ENCODE measurements at places on chromosomes 3 and 15.

DNA sequence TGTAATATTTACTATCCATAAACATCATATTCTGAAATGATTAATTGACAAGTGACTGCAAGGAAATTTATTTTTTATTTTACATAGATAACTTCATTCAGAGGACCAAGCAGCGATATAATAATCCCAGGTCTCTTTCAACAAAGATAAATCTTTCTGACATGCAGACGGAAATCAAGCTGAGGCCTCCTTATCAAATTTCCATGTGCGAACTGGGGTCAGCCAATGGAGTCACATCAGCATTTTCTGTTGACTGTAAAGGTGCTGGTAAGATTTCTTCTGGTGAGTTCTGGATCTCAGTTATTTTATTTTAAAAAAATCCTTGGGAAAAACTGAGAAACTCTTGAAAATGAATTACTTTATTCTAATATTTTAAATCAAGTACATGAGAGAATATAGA lies 23.3 kb downstream of the SEC22A start:
- no peak for DNase-seq
- peaks cover 46% of the 10 kb centered on the region for H3K36me3 ChIP-seq
- H3K4me3 ChIP-seq, result no peak overlapping the region

GRCh38 chr15:45546789-45547188 lies 24.2 kb upstream of the SLC30A4 start:
- no peak overlapping the region for H3K4me3 ChIP-seq
- no peaks in the 10 kb centered on the region for H3K36me3 ChIP-seq
- no peak overlapping the region for H3K27ac ChIP-seq
- no peak for DNase-seq

- H3K27me3 ChIP-seq, result no peaks in the 10 kb centered on the region
- DNase-seq, result peak; percentile 90
- H3K27ac ChIP-seq, result peak overlapping the region; percentile 94
- H3K4me3 ChIP-seq, result peak overlapping the region; percentile 91
- H3K36me3 ChIP-seq, result peaks cover 2% of the 10 kb centered on the region
Measured at GRCh38 chr15:63600616-63601025, 3.4 kb downstream of the FBXL22 start.

DNA sequence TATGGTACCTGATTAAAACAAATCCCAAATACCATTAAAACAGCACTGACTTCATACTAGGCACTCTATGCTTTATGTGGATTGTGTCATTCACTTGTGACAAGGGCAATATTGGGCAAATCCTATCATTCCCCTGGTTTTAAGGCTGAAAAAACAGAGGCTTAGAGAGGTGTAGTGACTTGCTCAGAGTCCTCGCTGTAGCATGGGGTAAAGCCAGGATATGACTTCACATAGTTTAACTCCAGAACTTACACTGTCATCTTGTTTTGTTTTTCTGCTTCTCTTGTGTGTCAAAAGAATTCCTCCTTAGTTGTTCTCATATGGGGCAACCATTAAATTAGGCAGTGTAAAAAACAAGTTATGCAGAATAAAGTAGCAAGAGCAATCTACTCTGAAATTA lies 40.3 kb upstream of the ICE2 start:
- peak overlapping the region; percentile 11 for H3K27ac ChIP-seq
- H3K27me3 ChIP-seq, result no peaks in the 10 kb centered on the region
- peaks cover 41% of the 10 kb centered on the region for H3K4me1 ChIP-seq

DNA sequence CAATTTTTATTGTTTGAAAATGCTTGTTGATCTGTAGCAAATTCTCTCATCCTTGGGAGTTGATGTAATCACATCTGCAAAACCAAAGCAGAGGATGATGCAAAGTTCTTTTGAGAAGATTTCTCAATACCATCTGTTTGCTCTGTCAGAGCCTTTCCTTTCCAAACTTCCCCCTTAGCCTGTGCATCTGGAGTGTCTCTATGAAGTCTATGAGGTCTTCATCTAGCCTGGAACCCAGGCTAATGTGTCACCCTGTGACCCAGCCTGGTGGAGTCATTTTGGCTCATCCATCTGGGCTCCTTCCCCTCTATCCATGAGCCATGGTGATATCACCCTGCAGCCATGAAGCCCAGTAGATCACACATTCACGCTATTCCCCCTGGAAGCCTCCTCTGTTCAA lies 123.2 kb upstream of the SLC7A14 start:
- H3K27ac ChIP-seq, result no peak overlapping the region
- DNase-seq, result no peak
- peaks cover 24% of the 10 kb centered on the region for H3K27me3 ChIP-seq
- no peaks in the 10 kb centered on the region for H3K36me3 ChIP-seq
- no peak overlapping the region for H3K4me3 ChIP-seq

GRCh38 chr3:81658322-81658997 lies 103.0 kb downstream of the GBE1 start:
- H3K36me3 ChIP-seq, result no peaks in the 10 kb centered on the region
- no peaks in the 10 kb centered on the region for H3K27me3 ChIP-seq
- H3K4me1 ChIP-seq, result no peaks in the 10 kb centered on the region

- no peaks in the 10 kb centered on the region for H3K4me1 ChIP-seq
- no peaks in the 10 kb centered on the region for H3K27me3 ChIP-seq
- DNase-seq, result no peak
- no peak overlapping the region for H3K27ac ChIP-seq
Measured at GRCh38 chr3:75136100-75136897, 521.8 kb upstream of the CNTN3 start.

GRCh38 chr3:96294143-96294542 lies 520.3 kb upstream of the EPHA6 start:
- H3K36me3 ChIP-seq, result no peaks in the 10 kb centered on the region
- H3K27me3 ChIP-seq, result no peaks in the 10 kb centered on the region
- no peak for DNase-seq
- H3K4me3 ChIP-seq, result no peak overlapping the region

GRCh38 chr3:196519718-196520082 lies 4.6 kb upstream of the SMCO1 start:
- H3K27me3 ChIP-seq, result no peaks in the 10 kb centered on the region
- no peaks in the 10 kb centered on the region for H3K4me1 ChIP-seq
- DNase-seq, result peak; percentile 55
- peaks cover 17% of the 10 kb centered on the region for H3K36me3 ChIP-seq

All from activated naive CD8-positive, alpha-beta T cell treated with anti-CD3 and anti-CD28 coated beads, Interleukin-2, amount 50 U/mL, for 24 hours (primary cell).